ENCODE measurements at places on chromosomes 1 and 21.

DNA sequence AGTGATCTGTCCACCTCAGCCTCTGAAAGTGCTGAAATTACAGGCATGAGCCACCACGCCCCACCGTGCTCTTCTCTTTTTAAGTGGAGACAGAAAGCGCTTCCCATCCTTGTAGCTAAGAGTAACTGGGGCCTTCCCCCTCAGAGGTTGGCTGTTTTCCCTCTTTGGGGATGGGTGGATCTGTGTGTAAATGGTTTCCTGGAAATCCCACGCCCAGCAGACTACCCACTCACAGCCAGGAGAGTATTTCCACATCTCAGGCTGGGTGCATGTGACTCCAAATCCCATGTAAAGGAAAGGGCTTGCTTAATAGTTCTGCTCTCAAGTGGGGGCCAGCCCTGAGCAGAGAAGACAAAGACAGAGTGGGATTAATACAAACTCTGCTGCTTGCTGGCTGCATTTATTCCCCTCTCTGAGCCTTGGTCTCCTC, 19.6 kb upstream of the TCEA3 start:
- no peak for DNase-seq

GRCh38 chr1:95282518-95282895, 48.5 kb downstream of the RWDD3 start:
- peak; percentile 12 for DNase-seq

GRCh38 chr1:154833841-154834240, 36.2 kb downstream of the KCNN3 start:
- no peak for DNase-seq

GRCh38 chr1:180616439-180616838, 15.4 kb upstream of the XPR1 start:
- DNase-seq = no peak

DNA sequence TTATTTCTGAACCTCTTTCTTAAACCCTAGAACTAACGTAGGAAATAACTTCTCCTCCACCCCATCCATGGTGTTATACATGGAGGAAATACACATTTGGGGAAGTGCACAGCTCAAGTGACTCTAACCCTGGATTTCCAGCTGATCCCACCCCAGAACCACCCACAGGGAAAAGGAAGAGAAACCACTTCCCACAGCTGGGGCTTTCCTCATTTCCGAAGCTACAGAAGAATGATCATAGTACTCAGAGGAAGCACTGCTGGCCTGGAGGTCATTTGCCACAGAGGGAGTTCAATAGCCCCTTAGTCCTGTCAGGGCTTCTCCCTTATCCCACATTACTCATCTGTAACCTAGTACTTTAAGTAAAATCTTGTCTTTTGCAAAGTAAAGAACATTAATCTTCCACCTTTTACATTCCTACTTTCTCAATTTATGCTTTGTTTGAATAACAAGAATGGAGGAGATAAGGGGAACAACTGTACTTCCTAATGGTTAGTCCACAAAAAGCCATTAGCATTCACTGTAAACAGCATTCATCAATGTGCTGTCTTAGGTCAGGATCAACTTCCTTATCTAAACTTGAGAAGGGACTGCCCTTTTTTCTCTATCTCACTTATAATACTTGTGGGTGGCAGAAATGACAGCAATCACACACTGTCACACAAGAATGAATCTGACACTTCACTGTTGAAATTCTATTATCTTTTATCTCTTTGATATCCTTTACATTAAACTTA, 63.0 kb upstream of the RGS1 start:
- no peak for DNase-seq

GRCh38 chr1:43586136-43586731, 55.6 kb downstream of the PTPRF start:
- DNase-seq = no peak

- DNase-seq = no peak
Measured at GRCh38 chr1:172837816-172838679, 179.1 kb downstream of the FASLG start.
